HT1080 (cell line): ENCODE measurements at places on chromosomes 7 and 10. TPM values are rescaled to one million over a fixed set of nuclear protein-coding genes. Genes with fewer than 3 reads are reported as not detected.

- DNase-seq, result no peak
These were observed 431 bp downstream of the ZYX start for GRCh38 chr7:143381427-143382125.

The IFIT1B gene
- not detected in 2 replicates for total RNA-seq

The CALY gene
- 1.7 TPM in 1 of 2 replicates, not detected in the other for total RNA-seq

DNA sequence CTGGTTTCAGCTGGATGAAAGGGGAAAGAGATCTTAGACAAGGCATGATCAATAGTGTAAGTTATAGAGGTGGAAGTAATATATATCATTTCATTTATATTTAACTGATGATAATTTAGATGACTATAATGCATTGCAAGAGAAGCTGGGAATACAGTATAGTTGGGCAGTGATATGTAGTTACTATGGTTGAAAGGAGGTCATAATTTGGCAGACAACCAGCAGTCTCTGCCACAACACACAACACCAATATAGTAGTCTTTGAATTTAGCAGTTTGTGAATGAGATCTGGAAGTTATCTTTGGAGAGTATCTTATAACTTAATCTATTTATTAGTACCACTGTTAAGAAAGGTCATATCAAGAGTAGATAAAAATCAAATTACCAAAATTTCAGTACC, 39.9 kb downstream of the TAX1BP1 start:
- DNase-seq, result no peak

GRCh38 chr7:26681819-26682418, 182.5 kb downstream of the SKAP2 start:
- peak; percentile 39 for DNase-seq

- DNase-seq, result no peak
These were observed 372.0 kb upstream of the C7orf33 start for GRCh38 chr7:148218603-148219002.

The ACHE gene
- total RNA-seq, result 0.27 TPM in 1 of 2 replicates, not detected in the other

The SKIDA1 gene
- 0.10 and 0.48 TPM in 2 replicates for total RNA-seq

GRCh38 chr10:89548673-89549072, 13.3 kb upstream of the SLC16A12 start:
- DNase-seq, result no peak

GRCh38 chr7:40761762-40762560, 627.2 kb downstream of the SUGCT start:
- DNase-seq, result no peak

GRCh38 chr7:81902536-81902935, 132.7 kb upstream of the HGF start:
- no peak for DNase-seq

DNA sequence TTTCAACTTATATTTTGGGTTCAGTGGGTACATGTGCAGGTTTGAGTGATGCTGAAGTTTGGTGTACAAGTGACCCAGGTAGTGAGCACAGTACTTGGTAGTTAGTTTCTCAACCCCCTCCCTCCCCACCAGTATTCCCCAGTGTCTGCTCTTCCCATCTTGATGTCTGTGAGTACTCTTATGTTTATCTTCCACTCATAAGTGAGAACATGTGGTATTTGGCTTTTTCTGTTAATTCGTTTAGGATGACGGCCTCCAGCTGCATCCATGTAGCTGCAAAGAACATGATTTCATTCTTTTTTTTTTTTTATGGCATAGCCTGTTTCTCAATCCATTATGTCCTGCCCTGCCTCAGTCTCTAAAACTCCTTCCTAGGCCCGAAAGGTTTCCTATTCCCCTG, 222.1 kb downstream of the WDR37 start:
- no peak for DNase-seq

The CACNA2D1 gene
- 9.0 and 11.9 TPM in 2 replicates for total RNA-seq

The PAX4 gene
- not detected in 2 replicates for total RNA-seq

The EGR2 gene
- not detected in 2 replicates for total RNA-seq

The CPN1 gene
- total RNA-seq, result not detected in 2 replicates

DNA sequence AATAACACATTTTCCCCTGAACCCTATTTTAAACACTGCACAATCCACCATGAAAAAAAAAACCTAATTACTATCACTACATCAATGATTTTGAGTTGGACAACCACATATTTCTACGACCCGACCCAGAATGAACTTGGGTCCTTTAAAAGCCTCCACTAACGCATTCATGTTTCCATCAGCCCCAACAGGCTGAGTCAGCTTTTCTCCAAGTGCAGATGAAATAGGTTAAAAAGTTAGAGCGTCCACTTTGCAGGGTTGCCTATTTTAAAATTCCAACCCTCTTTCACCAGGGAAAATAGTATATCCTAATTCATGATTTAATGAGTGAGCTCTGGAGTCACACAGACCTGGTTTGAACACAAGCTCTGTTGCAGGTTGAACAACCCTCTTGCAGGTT, 501.0 kb upstream of the SORCS1 start:
- DNase-seq, result no peak

The CNNM1 gene
- not detected in 2 replicates for total RNA-seq
